AG04450 (cell line): ENCODE measurements at places on chromosomes 3 and 15.

- DNase-seq: peak; percentile 78
These were observed 80.8 kb downstream of the SMAD3 start for GRCh38 chr15:67146234-67146633.

- no peak for DNase-seq
These were observed 114.4 kb upstream of the TSPAN3 start for GRCh38 chr15:77185242-77185785.

GRCh38 chr3:197446700-197447056 lies 109.1 kb downstream of the BDH1 start:
- no peak for DNase-seq

DNA sequence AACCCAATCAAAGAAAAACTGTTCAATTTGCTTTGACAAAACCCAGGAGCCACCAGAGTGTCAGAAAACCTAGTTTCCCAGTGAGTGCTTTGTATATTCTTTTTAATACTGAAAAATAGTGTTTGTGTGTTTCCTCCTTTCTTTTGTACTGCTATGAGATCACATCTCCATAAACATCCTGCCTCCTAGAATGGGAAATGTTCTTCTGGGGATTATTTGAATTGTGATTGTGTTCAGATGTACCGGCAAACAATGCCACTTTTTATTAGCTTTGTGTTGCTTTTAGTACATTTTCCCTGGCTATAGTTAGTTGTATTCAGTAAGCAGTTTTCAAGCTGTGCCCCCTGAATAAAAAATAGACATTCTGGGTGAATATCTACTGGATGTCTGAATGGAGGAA lies 148.0 kb upstream of the NR2E3 start:
- DNase-seq: no peak

GRCh38 chr15:73601451-73602445 lies 31.4 kb downstream of the NPTN start:
- DNase-seq: no peak

DNA sequence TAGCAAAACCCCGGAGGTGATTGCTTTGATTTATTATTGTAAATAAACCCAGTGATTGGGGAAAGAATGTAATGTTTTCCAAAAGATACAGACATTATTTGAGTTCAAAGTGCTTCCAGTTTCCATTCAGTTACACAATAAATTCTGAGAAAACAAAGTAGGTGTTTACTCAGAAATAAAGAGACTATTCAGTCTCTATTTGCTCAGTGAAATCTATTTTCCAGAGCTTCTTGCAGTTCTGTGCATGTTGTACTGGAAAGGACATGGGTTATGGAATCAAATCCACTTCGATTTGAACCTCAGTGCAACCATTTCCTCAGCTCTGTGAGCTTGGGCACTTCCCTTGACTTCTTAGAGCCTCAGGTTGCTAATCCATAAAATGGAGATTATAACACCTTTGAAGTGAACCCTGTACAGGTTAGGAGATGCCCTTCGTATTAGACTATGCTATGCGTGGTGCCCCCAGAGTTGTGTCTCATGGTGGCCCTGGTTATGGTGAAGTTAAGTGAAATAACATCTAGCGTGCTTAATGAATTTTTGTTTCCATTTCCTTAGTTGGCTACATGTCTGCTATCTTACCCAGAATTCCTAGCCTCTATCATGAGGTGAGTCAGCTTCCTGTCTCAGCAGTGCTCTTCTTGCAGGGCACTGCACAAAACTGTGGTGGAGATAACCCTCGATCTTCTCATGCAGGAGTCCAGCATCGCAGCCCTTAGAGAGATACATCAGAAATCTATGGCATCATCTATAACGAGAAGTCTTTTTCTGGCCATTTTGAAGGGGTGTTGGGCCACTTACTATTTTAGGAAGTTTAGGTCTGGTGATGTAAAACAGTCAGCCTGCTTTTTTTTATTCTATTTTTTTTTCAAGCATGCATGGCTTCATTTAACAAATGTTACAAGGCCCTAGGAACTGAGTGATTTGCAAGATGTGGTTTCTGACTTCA lies 97.7 kb downstream of the RPL39L start:
- DNase-seq: no peak

- no peak for DNase-seq
These were observed 15.5 kb upstream of the NCEH1 start for GRCh38 chr3:172726380-172726779.

- no peak for DNase-seq
These were observed 12.9 kb upstream of the PRC1 start for GRCh38 chr15:91007266-91007665.

DNA sequence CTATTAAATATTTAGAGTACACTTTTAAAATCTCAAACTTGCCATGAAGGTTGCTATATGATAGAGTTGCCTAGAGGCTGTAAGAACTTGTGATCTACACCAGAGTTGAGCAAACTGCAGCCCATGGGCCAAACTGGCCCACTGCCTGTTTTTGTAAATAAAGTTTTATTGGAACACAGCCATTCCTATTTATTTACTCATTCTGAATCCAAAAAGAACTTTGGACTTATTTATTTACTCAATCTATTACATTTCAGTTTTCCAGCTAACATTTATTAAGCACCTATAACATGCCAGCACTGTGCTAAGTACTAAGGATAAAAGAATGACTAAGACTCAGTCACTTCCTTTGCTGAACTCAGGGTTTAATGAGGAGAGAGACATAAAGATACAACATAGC lies 403.6 kb downstream of the ERC2 start:
- no peak for DNase-seq
